Uterus (tissue), 4 donors: ENCODE measurements at places on chromosomes 5 and 9.

DNA sequence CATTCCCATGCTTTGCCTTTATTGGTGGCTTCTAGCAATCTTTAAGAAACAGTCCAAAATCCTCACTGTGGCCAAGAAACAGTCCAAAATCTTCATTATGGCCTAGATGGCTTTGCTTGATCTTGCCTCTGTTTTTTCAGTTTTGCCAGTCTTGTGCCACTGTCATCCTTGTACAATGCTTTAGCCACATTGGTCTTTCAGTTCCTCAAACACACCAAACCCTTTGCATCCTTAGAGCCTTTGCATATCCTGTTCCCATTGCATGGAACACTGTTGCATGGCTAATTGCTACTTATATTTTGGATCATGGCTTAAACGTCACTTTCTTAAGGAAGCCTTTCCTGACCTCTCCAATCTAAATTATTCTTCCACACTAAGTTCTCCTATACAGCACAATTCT, 22.1 kb downstream of the MRRF start:
- H3K27ac ChIP-seq, result no peak overlapping the region
- H3K36me3 ChIP-seq, result no peaks in the 10 kb centered on the region
- no peaks in the 10 kb centered on the region for H3K27me3 ChIP-seq
- H3K4me3 ChIP-seq, result no peak overlapping the region

DNA sequence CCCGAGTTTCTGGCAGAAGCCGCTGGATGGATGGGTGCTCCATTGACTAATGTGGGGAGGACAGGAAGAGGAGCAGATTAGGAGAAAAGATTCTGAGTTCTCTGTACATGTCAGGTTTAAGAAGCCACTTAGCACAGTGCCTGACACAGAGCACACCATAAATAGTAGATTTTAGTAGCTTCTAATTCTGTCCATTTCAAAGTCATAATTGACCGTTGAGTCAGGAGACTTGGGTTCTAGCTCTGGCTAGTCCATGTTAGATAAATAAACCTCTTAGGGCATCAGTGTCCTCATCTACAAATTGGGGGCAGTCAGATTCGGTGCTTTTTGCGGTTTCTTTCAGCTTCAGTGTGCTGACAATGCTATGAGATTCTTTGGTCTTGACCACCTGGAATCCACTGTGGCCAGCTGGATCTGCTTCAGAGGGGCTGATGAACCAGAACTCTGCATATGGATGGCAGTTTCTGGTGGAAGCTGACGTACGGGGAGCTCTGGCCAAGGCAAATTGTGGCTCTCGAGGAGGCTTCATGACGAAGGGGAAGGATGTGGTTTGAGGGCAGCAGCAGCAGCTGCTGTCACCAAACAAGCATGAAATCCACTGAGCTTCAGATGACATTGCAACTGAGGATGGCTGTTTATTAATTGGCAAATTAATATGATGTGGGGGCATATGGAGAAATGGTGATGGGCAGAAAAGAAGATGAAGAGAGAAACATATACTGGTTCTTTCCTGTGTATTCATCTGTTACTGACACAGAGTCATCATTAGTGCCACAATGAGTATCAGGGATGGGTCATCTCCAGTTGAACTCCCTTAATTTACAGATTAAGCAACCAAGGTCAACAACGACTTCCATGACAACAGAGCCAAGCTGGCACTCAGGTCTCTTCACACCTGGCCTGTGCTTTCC, 134.4 kb downstream of the AOPEP start:
- no peaks in the 10 kb centered on the region for H3K27me3 ChIP-seq
- DNase-seq, result no peak
- H3K36me3 ChIP-seq, result no peaks in the 10 kb centered on the region

DNA sequence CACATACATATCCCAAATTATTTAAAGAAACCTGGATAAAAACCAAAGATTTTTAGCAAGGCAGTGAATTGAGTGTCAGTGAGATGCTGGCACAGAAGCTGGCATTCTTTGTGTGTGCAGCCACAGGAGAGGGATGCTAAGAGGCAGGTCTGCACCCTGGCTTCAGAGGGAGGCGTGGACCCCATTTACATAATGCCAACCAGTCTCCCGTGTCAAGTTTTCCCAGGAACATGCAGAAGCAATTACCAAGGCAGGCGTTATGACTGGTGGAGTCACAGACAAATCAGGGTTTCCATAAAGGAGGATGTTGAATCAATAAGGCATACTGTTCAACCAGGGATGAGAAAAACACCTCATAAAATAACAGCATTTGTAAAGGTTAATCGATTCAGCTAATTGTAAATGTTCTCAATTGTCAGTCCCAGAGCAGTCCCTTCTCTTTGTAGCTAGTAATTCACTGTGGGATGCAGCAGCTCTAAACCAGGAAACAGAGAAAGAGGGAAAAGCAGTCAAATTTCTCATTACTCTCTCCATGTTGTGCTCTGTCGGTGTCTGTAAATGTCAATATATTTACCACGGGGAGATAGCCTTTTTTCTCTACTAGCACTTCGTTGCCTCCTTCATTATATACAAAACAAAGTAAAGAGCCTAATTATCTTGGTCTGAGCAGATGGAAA, 452.4 kb upstream of the GRAMD2B start:
- H3K27ac ChIP-seq, result no peak overlapping the region
- H3K27me3 ChIP-seq, result no peaks in the 10 kb centered on the region
- H3K36me3 ChIP-seq, result no peaks in the 10 kb centered on the region
- DNase-seq, result no peak

DNA sequence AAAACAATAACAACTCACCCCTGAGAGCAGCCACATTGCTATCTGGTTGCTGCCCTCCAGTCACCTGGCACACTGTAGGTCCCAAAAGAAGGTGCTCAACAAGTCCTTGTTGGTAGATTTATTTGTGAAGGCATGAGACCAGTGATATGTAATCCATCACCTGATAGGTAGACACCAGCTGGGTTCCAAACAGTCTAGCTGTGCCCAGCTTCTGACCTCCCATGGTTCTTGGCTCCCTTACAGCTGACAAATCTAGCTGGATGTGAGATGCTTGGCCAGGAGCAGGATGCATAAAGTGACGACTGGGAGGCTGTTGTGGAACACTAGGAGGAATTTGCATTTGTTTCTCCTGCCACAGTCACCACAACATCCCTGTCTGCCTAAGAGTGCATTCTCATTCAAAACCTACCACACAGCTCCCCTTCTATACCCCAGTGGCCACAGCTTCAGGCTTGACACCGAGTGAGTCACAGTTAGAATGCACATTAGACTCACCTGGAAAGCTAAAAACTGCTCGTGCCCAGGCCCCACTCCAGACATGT, 7.8 kb upstream of the VLDLR start:
- DNase-seq, result no peak
- H3K4me3 ChIP-seq, result no peak overlapping the region
- no peaks in the 10 kb centered on the region for H3K36me3 ChIP-seq
- H3K4me1 ChIP-seq, result no peaks in the 10 kb centered on the region

DNA sequence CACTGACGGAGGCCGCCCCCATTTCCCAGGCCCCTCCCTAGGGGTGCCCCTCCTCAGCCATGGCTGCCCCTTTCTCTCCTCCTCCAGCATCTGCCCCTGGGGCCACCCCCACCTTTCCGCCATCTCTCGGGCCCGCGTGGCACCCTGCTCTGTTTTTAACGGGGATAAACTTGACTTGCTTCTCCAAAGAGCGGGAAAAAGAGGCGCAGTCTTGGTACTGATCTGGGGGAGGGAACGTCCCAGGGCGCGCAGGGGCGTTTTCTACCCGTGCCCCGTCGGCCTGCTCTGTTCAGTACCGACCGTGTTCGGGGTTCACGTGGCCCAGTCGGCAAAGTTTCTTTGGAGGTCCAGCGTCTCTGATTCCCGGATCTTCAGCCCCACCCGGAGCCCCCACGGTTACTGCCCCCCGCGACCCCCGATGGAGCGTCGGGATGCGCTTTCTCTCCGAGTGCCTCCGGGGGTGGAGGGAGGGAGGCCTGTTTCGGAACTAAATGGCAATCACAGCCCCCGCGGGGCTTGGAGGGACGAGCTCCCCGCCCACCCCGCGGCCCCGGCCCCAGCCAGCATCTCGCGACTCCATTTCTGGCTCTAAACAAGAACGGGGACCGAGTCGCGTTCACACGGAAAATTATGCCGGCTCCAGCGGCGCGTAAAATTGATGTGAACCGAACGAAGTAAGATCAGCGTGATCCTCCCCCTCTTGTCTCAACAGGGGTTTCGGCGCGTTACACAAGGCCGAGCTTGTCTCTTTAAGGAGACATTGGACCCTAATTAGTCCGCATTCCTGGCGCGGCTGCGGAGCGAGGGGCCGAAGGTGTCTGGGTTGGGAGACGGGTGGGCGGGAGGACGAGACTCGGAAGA, 1.1 kb upstream of the TLE4 start:
- peak overlapping the region; percentile 73 for H3K27ac ChIP-seq
- H3K4me3 ChIP-seq, result peak overlapping the region; percentile 74
- no peaks in the 10 kb centered on the region for H3K4me1 ChIP-seq
- peak; percentile 41 for DNase-seq
- no peaks in the 10 kb centered on the region for H3K36me3 ChIP-seq
- H3K27me3 ChIP-seq, result no peaks in the 10 kb centered on the region

GRCh38 chr9:125810161-125810560, 63.0 kb downstream of the PBX3 start:
- no peaks in the 10 kb centered on the region for H3K27me3 ChIP-seq
- no peak overlapping the region for H3K4me3 ChIP-seq
- H3K27ac ChIP-seq, result no peak overlapping the region
- DNase-seq, result no peak
- no peaks in the 10 kb centered on the region for H3K36me3 ChIP-seq
- H3K4me1 ChIP-seq, result no peaks in the 10 kb centered on the region

DNA sequence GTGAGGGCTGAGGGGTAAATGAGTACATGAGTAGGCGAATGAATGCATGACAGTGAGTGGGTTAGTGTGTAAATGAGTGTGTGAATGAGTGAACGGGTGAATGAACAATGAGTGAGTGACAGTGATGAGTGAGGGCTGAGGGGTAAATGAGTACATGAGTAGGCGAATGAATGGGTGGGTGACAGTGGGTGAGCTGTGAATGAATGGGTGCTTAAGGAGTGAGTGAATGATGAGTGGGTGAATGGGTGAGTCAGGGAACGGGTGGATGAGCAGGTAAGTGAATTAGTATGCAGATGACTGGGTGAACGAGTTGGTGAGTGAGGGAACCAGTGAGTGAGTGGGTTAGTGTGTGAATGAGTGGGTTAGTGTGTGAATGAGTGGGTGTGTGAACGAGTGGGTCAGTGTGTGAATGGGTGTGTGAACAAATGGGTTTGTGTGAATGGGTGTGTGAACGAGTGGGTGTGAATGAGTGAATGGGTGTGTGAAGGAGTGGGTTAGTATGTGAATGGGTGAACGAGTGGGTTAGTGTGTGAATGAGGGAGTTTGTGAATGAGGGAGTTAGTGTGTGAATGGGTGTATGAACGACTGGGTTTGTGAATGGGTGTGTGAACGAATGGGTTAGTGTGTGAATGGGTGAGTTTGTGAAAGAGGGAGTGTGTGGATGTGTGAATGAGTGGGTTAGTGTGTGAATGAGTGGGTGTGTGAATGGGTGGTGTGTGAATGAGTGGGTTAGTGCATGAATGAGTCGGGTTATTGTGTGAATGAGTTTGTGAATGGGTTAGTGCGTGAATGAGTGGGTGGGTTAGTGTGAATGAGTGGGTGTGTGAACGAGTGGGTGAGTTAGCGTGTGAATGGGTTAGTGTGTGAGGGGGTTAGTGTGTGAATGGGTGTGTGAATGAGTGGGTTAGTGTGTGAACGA, 32.9 kb downstream of the NKD2 start:
- no peaks in the 10 kb centered on the region for H3K27me3 ChIP-seq
- DNase-seq, result no peak
- H3K36me3 ChIP-seq, result no peaks in the 10 kb centered on the region

GRCh38 chr5:50684721-50685120, 18.3 kb downstream of the PARP8 start:
- H3K36me3 ChIP-seq, result no peaks in the 10 kb centered on the region
- DNase-seq, result no peak
- no peak overlapping the region for H3K4me3 ChIP-seq
- no peak overlapping the region for H3K27ac ChIP-seq
- H3K27me3 ChIP-seq, result no peaks in the 10 kb centered on the region
- H3K4me1 ChIP-seq, result no peaks in the 10 kb centered on the region

DNA sequence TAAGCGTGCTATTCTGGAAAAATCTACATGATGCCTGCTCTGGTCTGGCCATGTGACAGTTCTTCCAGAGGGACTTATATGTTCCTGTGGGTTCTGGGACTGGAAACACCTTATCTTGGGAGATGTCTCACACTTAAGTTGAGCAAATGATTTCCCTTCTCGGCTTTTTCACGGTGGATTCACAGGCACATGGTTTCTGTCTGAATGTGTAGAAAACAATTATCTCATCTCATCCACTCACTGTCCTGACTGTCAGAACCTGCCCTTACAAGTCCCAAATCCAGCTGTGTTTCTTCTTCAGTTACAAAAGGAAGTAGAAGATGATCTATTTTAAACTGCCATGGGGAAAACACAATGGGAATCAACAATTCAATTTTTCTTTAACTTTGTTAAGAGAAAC, 184.0 kb downstream of the SYK start:
- H3K27me3 ChIP-seq, result no peaks in the 10 kb centered on the region
- H3K36me3 ChIP-seq, result no peaks in the 10 kb centered on the region
- no peak overlapping the region for H3K27ac ChIP-seq
- no peak for DNase-seq

GRCh38 chr9:121889990-121890563, 203.0 kb downstream of the TTLL11 start:
- H3K36me3 ChIP-seq, result no peaks in the 10 kb centered on the region
- no peak overlapping the region for H3K27ac ChIP-seq
- no peak overlapping the region for H3K4me3 ChIP-seq
- H3K4me1 ChIP-seq, result no peaks in the 10 kb centered on the region
- DNase-seq, result no peak
- no peaks in the 10 kb centered on the region for H3K27me3 ChIP-seq

- no peak overlapping the region for H3K27ac ChIP-seq
- no peak for DNase-seq
- no peak overlapping the region for H3K4me3 ChIP-seq
- no peaks in the 10 kb centered on the region for H3K27me3 ChIP-seq
These were observed 640.7 kb upstream of the ST8SIA4 start for GRCh38 chr5:101543780-101544179.

DNA sequence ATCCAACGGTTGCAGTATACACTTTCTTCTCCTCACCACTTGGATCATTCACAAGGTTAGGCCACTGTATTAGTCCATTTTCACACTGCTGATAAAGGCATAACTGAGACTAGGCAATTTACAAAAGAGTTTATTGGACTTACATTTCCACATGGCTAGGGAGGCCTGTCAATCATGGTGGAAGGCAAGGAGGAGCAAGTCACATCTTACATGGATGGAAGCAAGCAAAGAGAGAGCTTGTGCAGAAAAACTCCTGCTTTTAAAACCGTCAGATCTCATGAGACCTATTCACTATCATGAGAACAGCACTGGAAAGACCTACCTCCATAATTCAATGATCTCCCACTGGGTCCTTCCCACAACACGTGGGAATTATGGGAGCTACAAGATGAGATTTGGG, 81.8 kb upstream of the DAP start:
- no peaks in the 10 kb centered on the region for H3K4me1 ChIP-seq
- no peak overlapping the region for H3K4me3 ChIP-seq
- H3K36me3 ChIP-seq, result no peaks in the 10 kb centered on the region
- H3K27me3 ChIP-seq, result no peaks in the 10 kb centered on the region
